Esophagus (tissue), 2 donors: ENCODE measurements at places on chromosomes 12 and 14. TPM values are rescaled to one million over a fixed set of nuclear protein-coding genes. Genes with fewer than 3 reads are reported as not detected.

The CACNA1C gene
- 2.5 TPM for polyA plus RNA-seq

The TPPP2 gene
- polyA plus RNA-seq: 0.14 TPM

The OR6C4 gene
- not detected for polyA plus RNA-seq

The TCL1B gene
- not detected for polyA plus RNA-seq

The CNIH1 gene
- polyA plus RNA-seq: 41.6 TPM

The HOXC6 gene
- polyA plus RNA-seq: 1.4 TPM

The HSPB8 gene
- 155 TPM for polyA plus RNA-seq

The LRIG3 gene
- polyA plus RNA-seq: 9.9 TPM

The BMP4 gene
- 2.6 TPM for polyA plus RNA-seq

The AQP2 gene
- not detected for polyA plus RNA-seq

The NDRG2 gene
- 252 TPM for polyA plus RNA-seq

The EML5 gene
- 0.41 TPM for polyA plus RNA-seq

The PLEKHG7 gene
- not detected for polyA plus RNA-seq

The SCYL2 gene
- polyA plus RNA-seq: 10.3 TPM

The PLA2G1B gene
- 0.25 TPM for polyA plus RNA-seq

The YEATS4 gene
- 14.7 TPM for polyA plus RNA-seq

The G2E3 gene
- polyA plus RNA-seq: 3.4 TPM

The ESR2 gene
- 0.15 TPM for polyA plus RNA-seq
